ENCODE measurements at places on chromosomes 13 and 19.
A peak's percentile ranks its signal among the peaks of the same experiment; 100 is the strongest.

DNA sequence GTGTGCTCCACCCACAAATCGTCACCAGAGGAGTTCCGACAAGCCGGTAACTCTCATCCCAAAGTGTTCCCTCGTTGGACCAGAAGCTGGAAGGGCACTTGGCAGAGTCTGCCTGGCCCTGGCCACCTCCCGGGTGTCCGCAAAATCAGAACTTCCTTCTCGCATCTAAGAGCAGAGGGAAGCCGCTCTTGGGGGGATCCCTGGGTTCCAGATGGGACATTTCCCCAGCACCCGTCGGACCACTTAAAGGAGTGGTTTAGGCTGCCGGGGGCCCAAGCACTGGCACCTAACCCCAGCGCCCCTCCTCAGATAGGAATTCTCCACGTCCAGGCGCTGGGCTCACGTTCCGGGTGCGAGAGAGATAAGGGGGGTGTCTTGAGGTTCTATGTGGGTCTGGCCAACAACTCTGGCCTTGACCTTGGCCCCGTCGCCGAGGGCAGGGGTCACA lies 857 bp upstream of the MAP2K7 start:
- DNase-seq: no peak

GRCh38 chr19:6811378-6811777 lies 38.9 kb downstream of the VAV1 start:
- DNase-seq: no peak

- DNase-seq: no peak
Measured at GRCh38 chr19:55071129-55071502, 4.6 kb upstream of the EPS8L1 start.

GRCh38 chr13:111142472-111142871 lies 27.4 kb downstream of the ARHGEF7 start:
- no peak for DNase-seq

DNA sequence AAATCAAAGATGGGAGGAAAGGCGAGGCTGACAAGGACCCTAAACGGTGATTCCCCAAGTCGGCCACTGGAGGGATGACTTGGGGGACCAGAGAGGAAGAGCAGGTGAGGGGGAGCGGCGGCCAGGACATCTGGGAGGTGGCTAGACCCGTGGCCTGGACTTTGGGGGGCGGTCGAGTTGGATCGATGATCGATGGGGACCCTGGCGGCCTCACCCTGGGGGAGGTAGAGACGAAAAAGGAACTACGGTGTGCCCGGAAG lies 7.7 kb upstream of the CIRBP start:
- DNase-seq: peak; percentile 43

- DNase-seq: no peak
Measured at GRCh38 chr13:46812301-46812797, 15.4 kb upstream of the ESD start.

DNA sequence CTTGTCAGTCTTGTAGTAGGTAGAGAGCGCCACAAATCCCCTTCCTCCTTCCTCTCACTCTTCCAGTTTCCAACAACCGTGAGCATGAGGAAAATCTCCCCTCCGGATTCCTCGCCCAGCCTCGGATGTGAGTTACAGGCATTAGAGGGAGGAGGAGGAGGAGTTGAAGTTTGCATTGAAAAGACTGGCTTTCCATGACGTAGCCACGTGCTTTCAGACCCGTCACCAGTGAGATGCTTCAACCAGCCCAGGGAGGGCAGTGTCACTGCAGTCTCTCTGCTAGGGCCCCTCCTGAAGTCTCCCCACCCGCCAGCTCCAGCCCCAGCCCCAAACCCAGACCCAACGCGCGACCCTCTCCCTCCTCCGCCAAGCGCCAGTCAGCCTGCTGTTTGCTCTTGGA lies 442 bp upstream of the FGF14 start:
- peak; percentile 73 for DNase-seq

DNA sequence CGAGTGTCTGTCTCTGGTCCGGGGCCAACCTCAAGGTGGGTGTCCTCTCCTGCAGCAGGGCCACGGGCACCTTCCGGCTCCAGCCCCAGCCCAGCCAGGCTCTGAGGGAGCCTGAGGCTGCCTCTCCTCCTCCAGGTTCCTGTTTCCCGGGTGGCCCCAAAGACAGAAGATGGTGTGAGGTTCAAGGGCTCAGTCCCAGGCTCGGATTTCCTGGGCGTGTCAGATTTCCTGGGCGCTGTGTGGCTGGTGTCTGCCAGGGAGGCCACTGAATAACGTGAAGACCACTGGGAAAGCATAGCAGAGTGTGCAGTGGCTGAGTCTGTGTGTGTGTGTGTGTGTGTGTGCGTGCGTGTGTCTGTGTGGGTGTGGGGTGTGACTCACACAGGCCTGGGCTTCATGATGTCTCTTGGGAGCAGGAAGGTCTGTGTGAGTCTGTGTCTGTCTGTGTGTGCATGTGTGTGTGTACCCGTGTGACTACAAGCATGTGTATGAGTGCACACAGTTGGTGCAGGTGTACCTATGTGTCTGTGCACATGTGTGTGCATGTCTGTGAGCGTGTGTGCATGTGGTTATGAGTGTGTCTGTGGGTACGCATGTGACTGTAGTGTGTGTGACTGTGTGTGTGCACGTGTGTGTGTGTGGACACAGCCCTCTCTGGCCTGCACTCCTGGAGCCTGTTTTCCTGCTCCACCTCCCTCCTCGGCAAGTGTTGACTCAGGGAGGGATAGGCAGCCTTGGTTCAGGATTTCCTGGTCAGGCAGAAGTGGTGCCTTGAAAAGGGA lies 28.3 kb downstream of the CEBPA start:
- no peak for DNase-seq

- DNase-seq: no peak
Measured at GRCh38 chr13:45995245-45995644, 57.3 kb downstream of the ZC3H13 start.

- DNase-seq: no peak
Measured at GRCh38 chr19:39679056-39679790, 23.5 kb downstream of the LGALS16 start.

DNA sequence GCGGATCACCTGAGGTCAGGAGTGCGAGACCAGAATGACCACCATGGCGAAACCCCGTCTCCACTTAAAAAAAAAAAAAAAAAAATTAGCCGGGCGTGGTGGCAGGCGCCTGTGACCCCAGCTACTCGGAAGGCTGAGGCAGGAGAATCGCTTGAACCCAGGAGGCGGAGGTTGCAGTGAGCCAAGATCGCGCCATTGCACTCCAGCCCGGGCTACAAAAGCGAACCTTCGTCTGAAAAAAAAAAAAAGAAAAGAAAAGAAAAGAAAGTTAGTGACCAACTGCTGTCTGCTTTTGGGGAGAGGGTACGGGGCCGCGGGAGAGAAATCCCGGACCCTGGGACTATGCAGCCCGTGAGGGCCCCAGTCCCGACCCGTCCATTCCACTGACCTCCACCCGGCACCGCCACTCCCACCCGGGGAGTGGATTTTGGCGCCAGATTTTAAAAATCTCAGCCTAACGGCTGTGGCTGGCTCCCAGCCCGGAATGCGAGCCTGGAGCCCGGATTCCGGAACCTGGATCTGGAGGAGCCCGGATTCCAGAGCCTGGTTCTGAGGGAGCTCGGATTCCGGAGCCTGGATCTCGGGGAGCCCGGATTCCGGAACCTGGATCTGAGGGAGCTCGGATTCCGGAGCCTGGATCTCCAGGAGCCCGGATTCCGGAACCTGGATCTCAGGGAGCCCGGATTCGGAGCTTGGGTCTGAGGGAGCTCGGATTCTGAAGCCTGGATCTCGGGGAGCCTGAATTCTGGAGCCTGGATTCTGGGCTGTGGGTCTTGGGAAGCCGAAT lies 6.1 kb upstream of the LMNB2 start:
- peak; percentile 23 for DNase-seq

- DNase-seq: no peak
Measured at GRCh38 chr19:16896146-16897028, 7.6 kb downstream of the F2RL3 start.

GRCh38 chr19:3471954-3472655 lies 8.2 kb downstream of the SMIM24 start:
- DNase-seq: no peak

DNA sequence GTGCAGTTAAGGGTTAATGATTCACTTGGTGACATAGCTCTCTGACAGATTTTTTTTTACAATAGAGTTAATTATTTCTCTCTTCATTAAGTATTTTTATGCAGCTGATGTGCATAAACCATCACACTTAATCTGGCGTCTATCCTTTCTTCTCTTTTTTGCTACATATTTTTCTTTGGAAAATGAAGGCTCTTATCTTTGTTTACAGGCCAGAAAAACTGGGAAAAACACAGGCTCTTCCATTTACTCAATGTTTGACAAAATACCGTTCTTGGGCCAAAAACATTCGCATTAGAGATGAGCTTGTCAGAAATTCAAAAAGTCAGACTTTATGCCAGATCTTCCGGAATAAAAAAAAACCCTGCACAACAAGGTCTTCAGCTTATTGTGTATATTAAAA lies 12.0 kb downstream of the ZNF253 start:
- no peak for DNase-seq

DNA sequence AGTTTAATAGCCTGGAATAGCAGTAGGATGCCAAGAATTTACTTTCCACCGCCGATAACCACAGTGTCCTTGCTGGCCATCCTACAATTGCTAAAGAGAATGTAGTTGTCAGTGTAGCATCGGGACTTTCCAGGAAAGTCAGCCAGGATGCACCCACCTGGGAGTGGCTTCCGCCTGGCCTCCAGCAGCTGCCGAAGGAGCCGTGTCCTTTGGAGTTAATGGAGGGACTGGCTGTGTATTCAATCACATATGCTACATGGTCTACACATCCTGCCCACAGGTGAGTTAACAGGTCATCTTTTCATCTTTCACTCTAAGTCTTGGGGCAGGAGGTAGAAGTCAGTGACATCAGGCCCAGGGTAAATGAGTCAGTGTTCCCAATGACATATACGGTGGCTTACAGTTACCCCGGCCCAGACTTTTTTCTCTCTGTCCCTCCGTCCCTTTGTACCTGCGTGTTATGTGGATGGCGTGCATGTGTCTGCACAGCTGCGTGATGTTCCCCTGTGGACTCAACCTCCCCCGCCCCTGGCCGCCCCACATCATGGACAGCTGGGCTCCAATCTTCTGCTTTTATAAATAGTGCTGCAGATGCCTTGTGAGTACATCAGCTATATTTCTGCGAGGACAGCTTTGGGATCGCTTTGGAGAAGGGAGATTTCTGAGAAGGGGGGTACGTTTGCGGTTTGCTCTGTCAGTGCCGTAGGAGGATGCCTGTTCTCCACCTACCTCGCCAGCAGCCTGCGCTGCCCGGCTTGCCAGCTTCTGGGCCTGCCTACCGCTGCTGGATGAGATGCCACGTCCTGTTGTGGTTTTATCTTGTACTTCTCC lies 63.1 kb downstream of the ATP11A start:
- no peak for DNase-seq

DNA sequence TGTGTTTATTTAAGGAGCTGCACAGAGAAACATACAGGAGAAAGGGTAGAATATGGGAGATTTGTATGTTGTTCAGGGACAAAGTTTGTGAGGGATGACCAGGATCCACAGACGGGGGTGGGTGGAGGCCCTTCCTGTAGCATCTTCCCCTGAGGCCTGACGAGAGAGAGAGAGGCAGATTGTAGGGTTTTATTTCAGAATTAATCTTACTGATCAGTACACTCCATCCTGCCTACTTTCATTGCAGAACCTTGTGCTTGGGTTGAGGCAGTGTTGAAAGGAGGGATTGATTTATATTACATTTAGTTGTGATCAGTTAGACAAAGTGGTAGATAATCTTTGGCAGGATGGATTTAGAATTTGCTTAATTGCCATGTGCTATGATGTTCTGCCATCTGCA lies 39.6 kb downstream of the MTUS2 start:
- DNase-seq: no peak
